ENCODE measurements at places on chromosomes 3 and 15. TPM values are rescaled to one million over a fixed set of nuclear protein-coding genes. Genes with fewer than 3 reads are reported as not detected.

The IQCH gene
- total RNA-seq: 1.1 TPM

The MRPL46 gene
- total RNA-seq: 87.4 TPM

- no peak for DNase-seq
Observed at GRCh38 chr3:18237251-18238005, 187.7 kb downstream of the SATB1 start.

DNA sequence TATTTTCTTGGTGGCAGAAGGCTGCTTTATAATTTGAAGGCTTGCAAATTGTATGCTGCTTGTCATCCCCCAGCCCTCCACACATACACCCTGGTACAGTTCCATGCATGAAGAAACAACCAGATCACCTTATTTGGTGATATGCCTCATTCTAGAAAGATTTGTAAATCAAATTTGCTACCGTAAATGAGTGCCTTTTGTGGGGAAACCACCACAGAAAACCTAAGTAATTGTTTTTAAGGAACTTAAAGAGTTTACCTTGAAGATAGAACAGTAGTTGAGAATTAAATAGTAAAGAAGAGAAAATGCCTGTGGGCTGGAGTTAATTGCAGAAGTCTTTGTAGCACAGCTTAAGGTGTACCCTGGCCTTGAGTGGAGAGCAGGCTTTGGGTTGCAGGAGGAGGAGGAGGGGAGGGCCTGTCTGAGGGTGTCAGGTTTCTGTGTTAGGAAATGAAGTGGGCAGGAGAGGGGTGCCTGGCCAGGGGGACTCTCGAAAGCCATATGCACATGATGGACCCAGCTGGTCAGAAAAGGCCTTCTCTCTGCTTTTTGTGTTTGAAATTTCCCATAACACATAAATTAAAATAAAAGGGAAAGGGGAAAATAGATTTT is 6.9 kb downstream of the NIPA2 start:
- DNase-seq: no peak

DNA sequence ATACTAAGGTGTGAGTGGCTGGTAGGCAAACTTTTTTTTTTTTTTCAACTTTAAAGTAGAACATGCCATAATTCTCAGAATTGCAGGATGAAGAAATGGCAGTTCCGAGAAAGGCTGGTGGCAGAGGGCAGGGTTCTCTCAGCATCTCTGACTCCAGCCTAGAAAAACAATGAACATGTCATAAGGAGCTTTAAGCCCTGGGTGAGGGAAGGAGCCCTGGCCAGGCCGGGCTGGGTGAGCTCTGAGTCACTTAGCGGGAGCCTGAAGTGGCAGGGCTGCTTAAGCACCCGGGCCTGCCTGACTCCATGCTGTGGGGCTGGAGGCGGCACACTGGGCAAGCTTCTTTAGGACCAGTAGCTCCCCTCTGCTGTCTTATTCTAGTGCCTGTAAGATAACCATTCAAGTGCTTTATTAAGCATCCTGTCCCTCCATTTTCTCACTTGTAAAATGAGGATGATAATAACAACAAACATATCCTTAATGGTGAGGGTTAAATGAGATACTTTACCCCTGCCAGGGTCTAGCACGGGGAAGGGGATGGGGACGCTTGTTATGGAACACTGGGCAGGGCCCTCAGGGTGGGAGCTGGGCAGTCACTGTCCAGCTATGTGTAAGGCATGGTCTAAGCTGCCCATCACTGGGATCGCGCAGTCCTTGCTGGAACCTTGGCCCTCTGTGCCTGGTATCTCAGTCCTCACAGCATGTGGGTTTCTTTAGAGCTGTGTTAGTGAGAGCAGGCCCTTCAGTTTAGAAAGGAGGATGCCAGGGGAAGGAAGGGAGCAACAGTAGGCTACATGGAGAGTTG is 18.4 kb downstream of the SMAD6 start:
- DNase-seq: no peak

DNA sequence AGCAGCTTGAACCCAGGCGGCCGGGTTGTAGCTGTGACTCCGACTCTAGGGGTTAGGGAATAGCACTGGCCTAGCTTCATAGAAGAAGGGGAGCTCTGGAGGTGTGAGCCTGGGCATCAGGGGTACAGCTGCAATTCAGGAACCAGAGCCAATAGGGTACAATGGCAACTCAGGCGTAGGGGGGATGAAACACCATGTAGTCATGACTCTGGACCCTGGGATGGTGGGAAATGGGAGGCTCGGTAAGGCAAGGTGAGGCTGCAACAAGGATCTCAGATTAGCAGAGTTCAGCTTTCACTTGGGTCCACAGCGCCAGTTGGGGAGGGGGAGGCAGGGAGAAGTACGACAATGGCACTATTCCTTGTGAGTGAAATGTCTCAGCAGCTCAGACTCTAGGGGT is 210.2 kb upstream of the LYSMD4 start:
- no peak for DNase-seq

All from heart right ventricle (tissue), 16 donors.